Stimulated activated CD8-positive, alpha-beta memory T cell treated with anti-CD3 and anti-CD28 coated beads, Interleukin-2, amount 100 ng/mL, for 1 hour (primary cell): ENCODE measurements at places on chromosomes 7 and 10.

GRCh38 chr7:12747687-12748306, 60.4 kb downstream of the ARL4A start:
- DNase-seq: no peak

DNA sequence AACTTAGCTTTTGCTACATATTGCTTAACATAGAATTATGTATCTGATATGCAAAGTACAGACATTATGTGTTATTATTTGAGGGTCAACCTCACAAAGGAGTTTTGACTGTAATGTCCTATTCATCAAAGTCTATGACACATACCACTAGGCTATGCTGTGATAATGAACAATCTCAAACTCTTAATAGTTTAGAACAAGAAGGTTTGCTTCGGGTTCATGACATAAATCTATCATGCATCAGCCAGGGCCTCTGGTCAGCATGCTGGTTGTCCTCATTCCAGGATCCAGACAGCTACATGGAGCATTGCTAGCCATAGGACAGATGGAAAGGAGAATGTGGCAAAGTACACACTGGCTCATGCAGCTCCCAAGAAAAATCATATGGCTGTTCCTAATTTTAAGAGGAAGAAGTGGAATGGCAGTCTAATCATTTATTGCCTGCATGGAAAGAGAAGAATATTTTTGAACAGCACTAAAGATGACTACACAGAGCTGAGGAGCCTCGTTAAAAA, 332.1 kb downstream of the GPR158 start:
- DNase-seq: no peak

DNA sequence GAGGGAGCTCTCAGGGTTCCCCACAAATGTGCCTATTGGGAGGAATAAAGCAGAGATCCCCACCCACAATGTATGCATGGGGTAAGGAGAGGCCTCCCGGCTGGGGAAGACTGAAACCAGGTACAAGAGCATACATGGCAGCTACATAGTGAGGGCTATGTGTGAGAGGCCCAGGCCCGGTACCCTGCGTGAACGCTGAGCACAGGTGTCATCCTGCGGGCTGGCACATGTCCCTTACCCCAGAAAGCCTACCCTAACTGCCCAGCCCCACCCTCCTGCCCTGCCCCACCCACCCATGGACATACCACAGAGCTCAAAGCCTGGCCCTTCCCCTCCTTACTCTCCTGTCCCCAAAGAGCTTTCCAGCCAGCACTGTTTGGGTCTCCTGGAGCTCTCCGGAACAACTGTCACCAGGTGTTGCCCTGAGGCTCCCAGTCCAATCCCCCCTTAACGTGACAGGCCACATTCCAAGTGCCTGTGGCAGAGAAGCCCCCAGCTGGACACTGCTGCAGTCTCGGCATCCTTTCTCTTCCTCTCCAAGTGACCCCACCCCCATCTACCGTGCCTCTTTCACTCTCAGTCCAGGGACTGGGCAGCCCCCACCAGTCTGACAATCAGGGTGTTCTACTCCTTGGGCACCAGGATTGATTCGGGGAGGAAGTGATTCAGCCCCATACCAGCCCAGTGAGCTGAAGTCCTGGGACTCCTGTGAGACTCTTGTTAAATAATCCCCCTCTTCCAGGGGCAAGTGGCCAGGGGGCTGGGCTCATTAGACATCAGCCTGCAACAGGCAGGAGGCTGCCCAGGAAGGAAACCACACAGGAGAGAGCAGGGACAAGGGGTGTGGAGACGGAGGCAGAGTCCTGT, 19.6 kb downstream of the GRID1 start:
- no peak for DNase-seq

GRCh38 chr7:150962553-150963399, 15.3 kb downstream of the KCNH2 start:
- DNase-seq: no peak

GRCh38 chr10:102185811-102186527, 33.8 kb downstream of the NOLC1 start:
- no peak for DNase-seq

- no peak for DNase-seq
Observed at GRCh38 chr10:99296605-99297004, 32.6 kb upstream of the CNNM1 start.

GRCh38 chr10:15718694-15719048, 1.1 kb downstream of the ITGA8 start:
- no peak for DNase-seq

GRCh38 chr10:125491381-125491780, 191.6 kb downstream of the TEX36 start:
- no peak for DNase-seq

GRCh38 chr7:94179466-94179865, 175.3 kb upstream of the BET1 start:
- DNase-seq: no peak

DNA sequence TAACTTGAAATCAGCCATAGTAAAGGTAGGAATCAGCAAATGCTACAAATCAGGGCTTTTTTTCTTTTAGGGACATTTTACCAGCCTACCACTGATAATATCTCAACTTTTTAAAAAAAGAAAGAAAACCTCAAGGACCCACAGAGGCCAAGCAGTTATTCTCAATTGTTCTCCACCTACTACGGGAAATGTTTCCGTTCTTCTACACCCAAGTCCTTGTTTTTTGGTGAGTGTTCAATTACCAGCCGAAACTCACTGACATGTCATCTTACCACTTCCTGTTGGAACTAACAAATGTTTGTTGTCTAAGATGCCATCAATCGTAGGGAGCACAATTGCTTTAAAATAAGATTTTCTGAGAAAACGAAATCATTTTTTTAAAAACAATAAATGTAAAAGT, 50.2 kb upstream of the CDK1 start:
- DNase-seq: no peak

- DNase-seq: no peak
Observed at GRCh38 chr7:117014099-117014656, 60.9 kb downstream of the ST7 start.

DNA sequence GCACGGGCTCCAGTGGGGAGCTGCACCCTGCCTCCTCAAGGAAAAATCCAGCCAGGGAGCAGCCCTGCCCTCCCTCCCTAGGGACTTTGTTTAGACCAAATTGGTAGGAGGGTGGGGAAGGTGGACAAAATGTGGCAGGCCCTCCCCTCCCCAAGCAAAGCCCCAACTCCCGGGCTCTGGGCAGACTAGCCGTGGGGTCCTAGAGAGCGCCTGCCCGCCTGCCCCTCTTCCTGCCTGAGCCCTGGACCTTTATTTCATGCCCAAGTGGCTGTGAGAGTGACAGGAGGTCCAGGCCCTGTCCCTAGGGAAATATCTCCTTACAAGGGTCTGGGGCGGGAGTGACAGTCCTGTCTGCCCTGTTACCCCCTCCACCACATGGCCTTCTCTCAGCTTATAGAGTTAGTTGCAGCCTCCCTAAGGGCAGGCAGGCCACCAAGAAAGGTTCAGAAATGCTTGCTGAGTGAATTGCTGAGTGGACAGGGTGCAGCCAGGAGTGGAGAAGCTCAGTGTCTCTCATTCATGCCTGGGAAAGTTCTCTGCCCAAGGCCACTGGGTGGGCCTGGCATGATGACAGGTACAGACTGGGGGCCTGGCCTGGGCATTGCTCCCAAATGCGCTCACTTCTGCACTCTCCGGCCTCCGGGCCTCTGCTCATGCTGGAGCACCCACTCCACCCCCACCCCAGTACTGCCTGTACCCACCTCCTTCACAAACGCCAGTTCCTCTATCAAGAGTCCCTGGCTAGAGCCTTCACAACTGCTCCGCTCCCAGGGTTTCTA, 25.2 kb downstream of the DNAJB12 start:
- no peak for DNase-seq

DNA sequence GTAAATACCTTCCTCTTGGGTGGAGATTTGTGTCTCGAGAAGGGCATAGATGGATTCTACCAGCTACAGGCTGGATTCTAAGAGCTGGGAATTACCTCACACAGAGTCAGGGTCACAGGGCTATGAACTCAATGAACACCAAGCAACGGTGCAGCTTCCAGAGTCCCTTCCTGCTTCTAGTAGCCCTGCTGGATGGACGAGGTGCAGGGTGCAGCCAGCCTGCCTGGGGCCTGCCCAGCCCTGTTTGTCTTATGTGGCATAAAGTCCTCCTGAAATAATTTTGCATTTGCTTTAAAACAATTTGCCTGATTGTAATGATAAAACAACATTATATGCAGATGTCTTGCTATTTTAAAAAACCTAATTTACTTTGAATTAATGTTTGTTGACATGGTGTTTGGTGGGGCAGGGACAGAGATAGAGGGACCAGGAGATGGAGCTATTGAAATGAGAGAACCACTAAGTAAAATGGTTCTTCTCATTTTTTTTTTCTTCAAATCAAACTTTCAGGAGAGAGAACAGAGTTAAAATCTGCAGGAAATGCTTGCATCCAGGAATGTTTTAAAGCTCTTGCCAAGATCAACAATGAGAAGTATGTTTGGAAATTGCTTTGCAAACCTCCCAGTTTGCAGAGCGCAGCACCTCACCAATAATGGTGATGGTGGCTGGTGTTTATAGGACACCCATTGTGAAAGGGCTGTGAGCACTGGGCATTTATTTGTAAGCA, 305.4 kb upstream of the PODXL start:
- no peak for DNase-seq

- no peak for DNase-seq
Observed at GRCh38 chr10:31148951-31149350, 117.3 kb upstream of the ZNF438 start.

- no peak for DNase-seq
Observed at GRCh38 chr10:96319754-96320474, 15.7 kb downstream of the DNTT start.

DNA sequence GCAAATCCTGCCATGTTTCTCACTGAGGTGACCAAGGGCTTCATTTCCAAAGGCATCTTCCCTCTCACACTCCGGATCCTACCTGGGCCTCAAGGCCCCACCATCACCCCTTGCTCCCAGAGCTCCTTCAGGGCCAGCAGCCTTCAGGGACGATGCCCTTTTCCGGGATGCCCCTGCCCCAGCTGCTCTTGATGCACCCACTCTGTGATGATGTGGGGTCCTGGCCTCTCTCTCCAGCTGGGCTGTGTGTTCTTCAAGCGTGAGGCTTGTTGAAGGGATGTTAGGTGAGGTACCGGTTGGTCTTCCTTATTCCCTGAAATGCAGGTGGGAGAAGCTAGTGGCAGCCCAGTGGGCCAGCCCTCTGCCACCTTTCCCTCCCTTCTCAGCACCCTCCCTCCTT, 18.4 kb upstream of the SLC18A2 start:
- no peak for DNase-seq

GRCh38 chr10:126930131-126930882, 25.1 kb downstream of the DOCK1 start:
- no peak for DNase-seq

DNA sequence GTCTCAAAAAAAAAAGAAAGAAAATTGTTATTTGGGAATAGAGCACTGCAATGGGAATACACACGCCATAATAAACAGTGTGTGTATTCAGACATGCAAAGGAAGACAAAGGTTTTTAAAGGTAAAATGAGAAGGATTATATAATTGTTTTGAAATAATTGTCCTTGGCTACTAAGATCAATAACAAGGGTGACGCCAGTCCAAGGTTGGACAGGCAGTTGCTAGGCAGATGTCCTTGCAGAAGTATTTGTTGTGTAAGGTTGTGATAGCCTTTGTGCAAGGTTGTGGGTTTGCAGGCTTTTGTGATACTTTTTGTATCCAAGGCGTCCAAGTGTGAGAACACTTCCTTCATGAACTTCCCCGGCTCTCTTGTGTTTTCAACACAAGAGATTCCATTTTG, 72.3 kb upstream of the PRLHR start:
- DNase-seq: no peak

DNA sequence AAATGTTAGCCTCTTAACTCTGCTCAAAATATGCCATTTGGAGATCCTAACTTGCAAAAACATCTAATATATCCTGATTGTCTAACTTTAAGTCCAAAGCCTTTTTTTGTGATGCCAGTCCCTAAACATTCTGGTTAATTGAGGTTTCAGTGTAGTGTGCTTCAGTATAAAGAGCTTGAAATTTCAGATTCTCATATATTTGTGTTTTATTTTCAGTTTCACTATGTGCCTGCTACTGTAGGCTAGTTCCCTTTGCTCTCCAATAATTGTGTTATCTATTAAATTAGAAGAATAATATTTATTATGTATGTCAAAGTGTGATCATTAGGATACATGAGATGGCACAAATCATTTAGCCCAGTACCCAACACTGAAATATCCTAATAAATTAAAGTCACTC, 1361.2 kb downstream of the XPNPEP1 start:
- DNase-seq: no peak

GRCh38 chr10:86372784-86373239, 6.2 kb upstream of the GRID1 start:
- no peak for DNase-seq

DNA sequence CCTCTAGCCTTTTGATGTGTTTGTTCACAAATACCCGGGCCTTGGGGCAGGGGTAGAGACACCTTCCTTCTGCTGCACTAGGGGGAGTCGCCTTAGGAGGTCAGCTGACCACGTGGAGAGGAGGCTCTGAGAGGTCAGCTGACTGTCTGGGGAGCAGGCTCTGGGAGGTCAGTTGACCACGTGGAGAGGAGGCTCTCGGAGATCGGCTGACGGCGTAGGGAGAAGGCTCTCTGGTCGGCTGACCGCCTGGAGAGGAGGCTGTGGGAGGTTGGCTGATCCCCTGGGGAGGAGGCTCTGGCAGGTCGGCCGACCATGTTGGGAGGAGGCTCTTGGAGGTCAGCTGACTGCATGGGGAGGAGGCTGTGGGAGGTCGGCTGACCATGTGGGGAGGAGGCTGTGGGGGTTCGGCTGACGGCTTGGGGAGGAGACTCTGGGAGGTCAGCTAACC, 59.6 kb upstream of the LYZL1 start:
- DNase-seq: no peak

DNA sequence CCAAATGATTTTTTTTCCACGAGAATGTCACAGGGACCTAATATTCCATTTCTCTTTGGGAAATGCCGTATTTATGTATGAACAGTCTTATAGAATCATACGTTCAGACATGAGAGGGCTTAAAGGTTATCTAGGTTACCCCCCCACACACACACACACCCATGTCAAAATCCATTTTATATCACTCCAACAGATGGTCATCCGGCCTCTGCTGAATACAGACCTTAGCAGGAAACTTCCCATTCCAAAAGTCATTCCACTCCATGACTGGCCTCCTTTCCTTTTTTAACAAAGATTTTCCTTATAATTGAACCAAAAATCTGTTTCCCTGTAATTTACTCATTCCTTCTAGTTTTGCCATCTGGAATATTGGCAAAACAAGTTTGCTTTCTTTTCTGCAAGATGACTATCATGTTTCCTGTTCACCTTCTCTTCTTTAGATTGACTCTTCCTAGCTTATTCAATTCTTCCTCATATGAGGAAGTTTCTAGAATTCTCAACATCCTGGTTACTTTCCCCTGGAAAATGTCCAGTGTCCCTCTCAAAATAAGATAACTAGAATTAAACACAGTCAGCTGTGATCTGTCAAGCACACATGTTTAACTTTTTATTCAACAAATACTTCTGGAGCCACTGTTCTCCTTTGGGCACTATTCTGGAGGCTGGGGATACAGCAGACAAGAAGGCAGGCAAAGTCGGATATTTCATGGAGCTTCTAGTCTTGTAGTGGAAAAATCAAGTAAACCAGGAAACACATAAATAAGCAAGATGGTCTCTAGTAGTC, 276.5 kb upstream of the LRGUK start:
- DNase-seq: no peak
